ENCODE measurements at places on chromosomes 3 and 15.

DNA sequence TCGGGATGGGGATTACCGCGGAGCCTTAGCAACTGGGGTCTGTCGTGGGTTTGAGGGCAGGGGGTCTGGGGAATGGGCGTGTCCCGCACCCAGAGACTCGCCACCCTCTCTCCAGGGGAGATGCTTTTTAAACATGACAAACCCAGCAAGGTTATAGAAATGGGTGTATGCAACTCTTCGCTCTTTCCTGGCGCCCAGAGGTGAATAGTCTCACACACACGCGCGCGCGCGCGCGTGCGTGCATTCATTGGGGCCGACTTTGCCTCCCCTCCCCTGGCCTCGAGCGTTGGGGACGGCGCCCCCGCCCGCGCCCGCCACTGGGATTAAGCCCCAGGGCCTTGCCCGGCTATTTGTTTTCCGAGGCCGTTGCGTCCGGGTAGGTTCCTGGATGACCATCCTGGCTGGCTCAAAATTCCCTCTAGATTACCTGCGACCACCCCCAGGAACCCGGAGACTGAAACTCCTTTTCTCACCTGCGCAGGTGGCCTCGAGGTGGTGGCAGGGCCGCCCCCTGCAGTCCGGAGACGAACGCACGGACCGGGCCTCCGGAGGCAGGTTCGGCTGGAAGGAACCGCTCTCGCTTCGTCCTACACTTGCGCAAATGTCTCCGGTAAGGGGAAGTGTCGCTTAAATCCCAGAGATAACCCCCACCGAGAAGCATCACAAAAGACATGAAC lies 777 bp downstream of the GPR160 start:
- DNase-seq: no peak

- DNase-seq: no peak
These were observed 142.7 kb upstream of the LINGO1 start for GRCh38 chr15:77775373-77775772.

DNA sequence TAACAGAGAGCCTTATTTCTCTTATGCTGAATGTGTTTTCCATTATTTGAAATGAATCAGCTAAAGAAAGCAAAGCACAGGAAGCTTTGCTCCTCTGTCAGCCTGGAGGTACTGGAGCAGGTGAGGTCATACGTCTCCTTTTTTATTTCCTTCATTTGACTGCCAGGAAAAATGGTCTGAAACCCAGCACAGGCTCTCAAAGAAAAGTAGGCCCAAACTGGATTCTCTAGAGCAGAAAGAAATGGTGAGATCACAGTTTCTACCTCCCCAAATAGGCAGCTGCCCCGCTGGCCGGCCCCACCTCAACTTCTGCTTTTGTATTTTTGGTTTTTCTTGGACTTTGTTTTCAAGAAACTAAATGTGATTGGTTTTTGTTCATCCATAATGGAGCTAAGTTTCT lies 95.1 kb downstream of the RPL39L start:
- no peak for DNase-seq

- no peak for DNase-seq
These were observed 1159.2 kb downstream of the TUSC7 start for GRCh38 chr3:117868766-117869165.

DNA sequence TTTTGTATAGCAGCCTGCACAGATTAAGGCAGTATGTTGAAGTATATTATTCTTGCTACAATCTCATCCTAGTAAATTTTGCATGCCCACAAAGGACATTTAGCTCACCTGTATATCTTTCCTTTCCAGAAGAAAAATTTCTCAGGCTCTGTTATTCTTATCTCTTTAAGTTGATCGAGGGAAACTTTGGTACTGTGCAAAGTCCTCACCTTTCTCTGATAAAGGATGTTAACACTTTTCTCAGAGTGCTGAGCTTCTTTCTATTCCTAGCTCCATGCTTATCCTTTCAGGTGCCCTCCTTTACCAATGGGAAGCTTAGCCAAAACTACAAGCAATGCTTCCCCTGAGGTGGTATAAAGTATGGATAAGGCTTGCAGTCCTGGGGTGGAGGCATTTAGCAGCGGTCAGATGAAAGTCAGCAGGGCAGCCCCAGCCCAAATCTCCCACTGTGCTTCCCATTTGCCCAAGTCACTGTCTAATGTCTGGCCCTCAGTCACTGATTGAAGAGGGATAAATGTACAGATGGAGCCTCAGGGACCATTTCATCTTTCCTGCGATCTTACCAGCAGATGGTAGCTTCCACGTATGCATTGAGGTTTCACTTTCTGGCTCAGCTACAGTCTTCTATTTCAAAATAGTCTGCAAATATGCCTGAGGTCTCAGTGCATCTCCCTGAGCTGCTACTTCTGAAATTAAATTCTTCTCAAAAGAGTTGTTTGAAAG lies 127.8 kb upstream of the P2RY1 start:
- DNase-seq: no peak

DNA sequence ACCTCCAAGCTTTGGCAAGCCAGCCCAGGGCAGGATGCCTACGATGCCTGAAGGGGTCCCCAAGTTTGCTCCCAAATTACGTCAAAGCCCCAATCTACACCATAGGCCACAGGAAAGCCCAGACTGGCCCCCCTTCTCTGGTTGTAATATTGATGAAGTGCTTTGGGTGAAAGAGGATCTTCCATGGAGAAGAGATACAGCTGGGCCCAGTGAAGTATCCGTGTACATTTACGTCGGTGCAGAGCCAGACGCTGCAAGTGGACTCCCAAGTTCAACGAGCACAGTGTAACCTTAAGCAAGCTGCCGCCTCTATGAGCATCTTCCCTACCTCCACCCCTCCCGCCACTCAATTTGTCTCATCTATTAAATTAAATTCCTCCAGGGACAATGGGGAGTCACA lies 100.1 kb upstream of the TPM1 start:
- no peak for DNase-seq

DNA sequence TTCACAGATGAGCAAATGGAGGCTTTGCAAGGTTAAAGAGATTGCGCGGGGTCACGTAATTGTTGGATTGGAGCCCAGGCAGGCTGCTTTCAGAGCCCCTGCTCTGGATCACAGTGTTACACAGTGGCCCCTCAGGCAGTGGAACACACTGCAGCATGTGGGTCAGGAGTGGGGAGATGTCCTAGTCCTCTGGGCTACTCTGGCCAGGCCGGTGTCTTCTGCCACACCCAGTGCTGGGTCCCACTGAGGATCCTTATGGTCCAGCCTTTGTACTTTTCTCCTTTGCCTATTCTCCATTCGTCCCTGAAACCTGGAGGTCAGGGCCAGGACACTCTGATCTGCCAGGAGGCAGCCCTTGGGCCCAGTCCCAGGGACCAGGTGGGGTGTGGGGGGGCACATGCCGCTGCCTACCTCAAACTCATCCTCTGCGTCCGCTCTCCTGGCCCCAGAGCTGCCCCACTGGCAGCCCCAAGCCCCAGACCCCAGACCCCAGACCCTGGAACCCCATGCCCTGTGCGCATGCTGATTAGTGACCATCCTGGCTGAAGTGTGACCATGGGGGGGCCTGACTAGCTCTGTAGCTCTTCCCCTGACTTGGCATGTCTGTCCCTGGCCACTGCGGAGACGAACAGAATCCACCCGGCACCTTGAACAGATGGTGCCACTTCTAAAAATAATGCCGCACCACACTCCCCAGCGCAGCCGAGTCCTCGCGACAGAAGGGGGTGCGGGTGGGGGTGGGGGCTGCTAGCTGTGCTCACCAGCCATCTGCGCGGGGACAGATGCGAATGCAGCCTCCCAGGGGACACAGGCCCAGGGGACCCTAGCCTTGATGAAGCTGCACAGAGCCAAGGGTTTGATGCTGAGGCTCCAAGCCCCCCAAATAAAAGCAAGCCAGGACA lies 41.6 kb downstream of the ATP2B2 start:
- no peak for DNase-seq

DNA sequence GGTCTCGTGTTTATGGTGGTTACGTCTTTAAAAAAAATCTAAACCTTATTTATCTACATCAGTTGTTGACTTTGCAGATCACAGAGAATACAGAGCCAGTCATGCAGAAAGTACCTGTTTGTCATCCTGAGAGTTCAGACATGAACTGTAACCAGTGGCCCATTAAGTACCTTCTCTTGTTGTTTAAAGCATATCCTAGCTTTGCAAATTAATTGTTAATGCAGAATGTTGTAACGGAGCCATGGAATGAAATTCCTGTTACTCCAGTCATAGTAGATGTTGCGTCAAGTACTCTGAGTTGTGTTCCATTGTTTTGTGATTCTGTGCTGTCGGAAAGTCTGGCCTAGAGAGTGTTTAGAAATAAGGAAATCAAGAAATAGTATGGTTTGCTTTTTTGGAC lies 205.2 kb downstream of the RBMS3 start:
- DNase-seq: no peak

DNA sequence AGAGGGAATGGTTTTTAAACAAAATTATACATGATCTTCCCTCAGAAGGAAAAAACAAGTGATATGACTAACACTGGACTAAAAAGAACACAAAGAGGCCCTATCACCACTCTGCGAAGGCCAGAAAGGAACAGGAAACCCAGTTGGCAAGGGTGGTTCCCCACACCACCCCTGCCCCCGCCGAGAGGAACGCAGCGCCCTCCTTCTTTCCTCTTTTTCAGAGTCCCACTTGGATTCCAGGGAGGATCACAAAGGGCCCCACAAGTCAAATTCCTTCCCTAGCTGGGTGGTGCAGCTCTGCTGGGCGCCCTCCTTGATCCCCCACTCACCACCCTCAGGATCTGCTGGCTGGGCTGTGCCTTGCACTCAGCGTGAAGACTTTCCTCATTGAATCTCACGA lies 29.8 kb downstream of the PLA1A start:
- DNase-seq: no peak

DNA sequence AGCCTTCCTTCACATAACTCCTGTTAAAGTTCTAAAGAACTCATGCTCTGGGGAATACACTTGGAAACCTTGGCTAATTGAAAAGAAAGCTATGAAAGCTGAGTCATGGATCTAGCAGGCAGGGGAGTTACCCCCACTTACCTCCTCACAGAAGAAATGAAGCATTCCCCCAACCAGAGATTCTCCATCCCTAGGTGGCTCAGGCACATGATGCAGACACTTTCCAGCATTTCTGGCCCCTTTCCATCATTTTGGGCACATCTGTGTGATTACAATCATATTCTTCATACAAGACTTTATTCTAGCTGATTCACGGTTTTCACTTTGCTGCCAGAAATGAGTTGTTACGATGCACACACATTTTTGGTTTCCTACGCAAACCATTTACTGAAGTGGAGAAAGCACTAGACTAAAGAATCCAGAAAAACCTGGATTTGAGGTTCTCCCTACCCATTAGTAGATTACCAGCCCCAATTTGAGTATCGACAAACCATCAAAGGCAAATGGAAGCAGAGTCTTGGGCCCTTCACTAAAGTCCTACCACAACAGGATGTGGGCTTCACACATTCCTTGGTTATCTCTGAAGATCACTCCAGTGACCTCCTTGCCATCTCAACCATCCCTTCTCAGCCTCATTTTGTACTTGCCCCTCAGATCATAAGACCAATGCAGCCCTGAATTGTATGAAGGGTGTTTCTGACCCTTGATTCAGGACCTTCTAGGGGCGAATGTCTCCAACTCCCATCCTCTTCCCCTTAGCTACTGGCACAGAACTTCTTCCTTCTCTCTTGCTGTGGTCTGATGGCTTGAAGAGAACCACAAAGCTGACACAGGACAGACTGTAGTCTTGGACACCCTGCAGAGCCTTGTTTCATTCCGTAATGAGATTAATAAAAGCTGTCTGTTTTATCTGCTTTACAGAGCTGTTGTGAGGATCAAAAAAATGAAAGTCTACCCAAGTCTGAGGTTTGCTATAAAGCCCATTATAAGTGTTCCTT lies 42.5 kb upstream of the SNRK start:
- DNase-seq: no peak

DNA sequence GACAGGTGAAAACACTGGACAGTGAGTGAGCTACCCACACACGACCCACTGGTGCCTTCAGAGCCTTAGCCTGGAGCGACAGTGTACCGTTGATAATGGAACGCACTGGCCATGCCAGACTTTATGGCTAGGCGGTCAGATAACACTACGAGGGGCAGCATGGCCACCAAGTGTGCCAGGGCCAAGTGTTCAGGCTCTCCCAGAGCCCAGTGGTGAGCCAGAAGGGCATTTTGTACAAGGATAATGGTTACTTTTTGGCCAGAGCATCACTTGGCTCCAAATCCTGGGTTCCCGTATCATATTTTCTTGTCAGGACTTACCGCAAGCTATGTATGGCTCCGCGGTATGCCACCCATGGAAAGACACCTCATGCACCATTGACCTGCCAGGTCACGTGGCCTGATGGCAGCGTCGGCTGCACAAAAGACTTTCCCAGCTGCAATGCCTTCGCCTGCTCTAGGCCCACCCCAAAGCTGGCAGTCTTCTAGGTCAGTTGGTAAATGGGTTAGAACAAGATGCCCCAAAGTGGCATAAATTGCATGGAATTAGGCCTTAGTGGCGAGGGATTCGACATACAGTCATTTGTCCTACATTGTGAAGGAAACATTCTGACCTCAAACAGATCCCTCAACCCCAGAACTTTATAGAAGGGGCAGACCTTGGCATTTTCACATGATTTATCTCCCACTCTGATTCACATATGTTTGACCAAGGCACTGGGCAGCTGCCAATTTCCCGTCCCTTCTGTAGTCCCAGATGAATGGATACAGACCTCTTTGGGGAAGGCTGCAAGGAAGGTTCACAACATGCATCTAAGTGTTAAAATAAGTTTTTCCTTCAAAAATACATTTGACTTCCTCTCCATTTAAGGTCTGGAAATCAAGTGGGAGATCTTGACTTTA lies 12.2 kb upstream of the SLC28A1 start:
- DNase-seq: no peak

DNA sequence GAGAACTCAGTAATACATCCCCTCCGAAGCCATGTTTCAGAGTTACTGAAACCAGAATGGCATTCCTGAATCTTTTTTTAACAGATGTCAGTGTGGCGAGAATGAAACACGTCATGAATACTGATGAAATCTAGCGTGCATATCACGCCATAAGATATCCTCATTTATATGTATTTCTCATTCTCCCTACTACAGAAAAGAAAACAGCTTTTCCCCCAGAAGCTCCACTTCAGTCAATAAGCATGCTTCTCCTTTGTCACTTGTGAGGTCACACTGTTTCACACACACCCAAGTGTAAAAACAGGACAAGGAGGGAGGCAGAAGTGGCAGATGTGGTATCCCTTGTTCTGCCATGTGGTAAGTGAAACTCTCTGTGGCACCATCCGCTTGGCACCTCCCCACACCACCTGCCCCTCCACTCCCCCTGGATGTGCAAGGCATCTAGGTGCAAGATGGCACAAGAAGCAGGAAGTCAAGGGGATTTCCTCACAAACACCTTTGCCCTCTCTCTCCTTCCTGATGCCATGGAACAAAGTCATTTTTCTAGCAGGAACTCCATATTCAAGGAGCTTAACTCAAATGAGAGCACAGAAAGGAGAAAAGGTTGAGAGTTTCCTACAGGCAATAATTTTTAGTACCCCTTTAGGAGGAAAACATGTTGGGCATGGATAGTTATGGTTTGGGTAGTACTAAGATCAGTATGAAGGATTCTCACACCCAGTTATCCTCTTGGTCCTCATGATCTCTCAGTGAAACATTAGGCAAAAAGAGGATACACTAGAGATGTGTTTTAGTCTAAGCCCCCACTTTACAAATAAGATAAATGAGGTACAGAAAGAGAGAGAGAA lies 47.5 kb upstream of the FRMD4B start:
- no peak for DNase-seq

GRCh38 chr3:161939918-161940620 lies 443.5 kb downstream of the OTOL1 start:
- DNase-seq: no peak

GRCh38 chr15:59562448-59563186 lies 49.0 kb upstream of the GCNT3 start:
- no peak for DNase-seq

- no peak for DNase-seq
These were observed 237 bp upstream of the ZNF662 start for GRCh38 chr3:42905740-42906069.

- no peak for DNase-seq
These were observed 2.1 kb downstream of the SOX14 start for GRCh38 chr3:137766041-137766875.

Data from substantia nigra (tissue), 51 donors.